ENCODE measurements at places on chromosomes 4 and X. TPM values are rescaled to one million over a fixed set of nuclear protein-coding genes. Genes with fewer than 3 reads are reported as not detected.
A peak's percentile ranks its signal among the peaks of the same experiment; 100 is the strongest.

Gene WDFY3
- total RNA-seq, result 38.2 TPM

GRCh38 chrX:9789555-9789954 lies 3.3 kb downstream of the SHROOM2 start:
- no peak overlapping the region for H3K27ac ChIP-seq
- DNase-seq, result no peak
- H3K36me3 ChIP-seq, result no peaks in the 10 kb centered on the region
- no peak overlapping the region for H3K4me3 ChIP-seq
- H3K4me1 ChIP-seq, result no peaks in the 10 kb centered on the region
- peaks cover 46% of the 10 kb centered on the region for H3K27me3 ChIP-seq

DNA sequence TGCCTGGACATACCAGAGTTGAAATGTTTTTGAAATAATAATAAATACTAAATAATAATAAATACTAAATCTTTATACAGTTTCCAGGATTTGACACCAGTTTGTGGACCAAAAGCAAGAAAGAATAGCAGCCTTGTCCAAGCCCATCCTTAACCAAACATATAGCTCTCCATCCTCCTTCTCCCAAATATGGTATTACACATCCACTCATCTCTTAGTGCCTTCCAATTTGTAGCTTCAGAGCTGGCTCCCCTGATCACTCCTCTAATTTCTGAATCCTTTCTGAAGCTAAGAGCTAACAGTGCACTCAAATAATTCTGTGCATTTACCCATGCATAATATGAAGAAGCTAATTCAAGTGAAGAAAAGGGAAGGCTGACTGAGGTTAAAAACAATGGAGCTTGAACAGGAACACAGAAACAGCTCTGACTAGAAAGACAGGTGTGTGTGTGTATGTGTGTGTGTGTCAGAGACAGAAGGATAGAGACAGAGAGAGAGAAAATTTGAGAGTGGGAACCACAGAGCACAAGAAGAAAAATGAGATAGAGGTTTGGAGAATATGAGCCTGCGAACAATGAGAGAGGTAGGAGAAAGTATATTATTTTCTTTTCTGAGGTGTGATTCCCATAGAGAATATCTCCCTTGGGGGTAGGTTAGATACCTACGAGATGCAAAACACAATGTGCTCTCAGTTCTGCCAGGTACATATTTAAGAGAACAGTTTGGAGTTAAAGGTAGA lies 123.5 kb downstream of the CAMK2D start:
- H3K36me3 ChIP-seq, result no peaks in the 10 kb centered on the region
- H3K27ac ChIP-seq, result peak overlapping the region; percentile 62
- H3K4me3 ChIP-seq, result no peak overlapping the region
- no peak for DNase-seq
- peaks cover 49% of the 10 kb centered on the region for H3K4me1 ChIP-seq
- H3K27me3 ChIP-seq, result no peaks in the 10 kb centered on the region

DNA sequence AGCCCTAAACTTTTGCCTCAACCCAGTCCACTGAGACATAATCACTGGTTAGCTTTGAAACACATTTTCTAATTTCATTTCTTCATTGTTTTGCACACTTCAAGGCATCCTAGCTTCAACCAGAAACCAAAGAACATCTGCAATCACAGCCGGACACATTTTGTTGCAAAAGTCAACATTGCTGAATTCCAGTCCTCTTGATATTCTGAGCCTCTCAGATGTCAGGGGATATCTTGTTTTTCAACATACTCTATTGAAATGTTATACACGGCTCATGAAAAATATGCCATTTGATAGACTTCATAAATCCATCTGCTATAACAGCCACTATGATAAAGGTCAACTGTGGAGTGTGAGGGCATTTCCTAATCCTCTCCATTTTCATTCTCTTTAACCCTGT lies 241.6 kb upstream of the PUDP start:
- no peaks in the 10 kb centered on the region for H3K4me1 ChIP-seq
- H3K27ac ChIP-seq, result no peak overlapping the region
- H3K36me3 ChIP-seq, result no peaks in the 10 kb centered on the region
- H3K4me3 ChIP-seq, result no peak overlapping the region

Gene ASMTL
- 13.4 TPM for total RNA-seq

DNA sequence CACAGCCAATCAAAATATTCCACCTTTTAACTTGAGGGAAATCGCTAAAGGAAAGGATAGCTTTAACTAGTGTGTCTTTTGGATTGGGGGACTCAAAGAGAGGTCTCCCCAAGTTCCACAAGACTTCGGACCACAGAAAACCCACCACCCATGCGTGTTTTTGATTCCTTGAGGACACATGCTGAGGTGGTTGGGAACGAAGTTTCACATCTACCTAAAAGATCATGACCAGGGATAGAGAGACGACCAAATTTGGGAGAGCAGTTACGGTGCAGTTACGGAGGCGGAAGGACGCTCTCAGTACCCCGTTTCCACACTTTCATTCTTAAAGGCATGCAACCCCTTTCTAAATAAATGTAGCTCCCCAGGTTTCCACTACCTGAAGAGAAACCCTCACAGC lies 1.1 kb downstream of the PCYT1B start:
- DNase-seq, result no peak
- H3K27ac ChIP-seq, result no peak overlapping the region
- no peaks in the 10 kb centered on the region for H3K27me3 ChIP-seq
- H3K4me3 ChIP-seq, result no peak overlapping the region

Gene CCNA2
- 0.39 TPM for total RNA-seq

Gene FDCSP
- total RNA-seq, result not detected

Gene PCDH18
- total RNA-seq, result 3.0 TPM

GRCh38 chr4:94833394-94833793 lies 75.6 kb downstream of the BMPR1B start:
- H3K27me3 ChIP-seq, result no peaks in the 10 kb centered on the region
- H3K4me3 ChIP-seq, result no peak overlapping the region
- H3K4me1 ChIP-seq, result no peaks in the 10 kb centered on the region
- no peak overlapping the region for H3K27ac ChIP-seq

Gene KLHL4
- total RNA-seq, result 1.1 TPM

DNA sequence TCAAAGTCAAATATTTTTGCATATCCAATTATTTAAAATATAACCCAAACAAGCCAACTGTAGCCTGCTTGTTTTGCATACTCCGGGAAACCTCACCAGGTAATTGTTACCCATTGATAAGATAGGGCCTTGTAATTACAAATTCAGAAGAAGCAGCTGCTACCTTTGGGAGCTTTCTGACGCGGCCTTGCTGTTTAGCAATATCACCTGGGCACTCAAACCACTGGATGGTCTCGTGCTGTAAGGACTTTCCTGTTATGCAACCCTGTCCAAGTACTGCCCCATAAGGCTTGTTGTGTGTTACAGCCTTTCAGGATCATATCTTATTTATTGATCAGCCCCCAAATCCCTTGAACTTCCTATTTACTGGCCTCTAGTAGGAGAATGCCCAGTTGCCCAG lies 52.1 kb downstream of the HS3ST1 start:
- H3K27ac ChIP-seq, result no peak overlapping the region
- no peaks in the 10 kb centered on the region for H3K36me3 ChIP-seq
- no peaks in the 10 kb centered on the region for H3K27me3 ChIP-seq

Gene RHOXF1
- total RNA-seq, result not detected

DNA sequence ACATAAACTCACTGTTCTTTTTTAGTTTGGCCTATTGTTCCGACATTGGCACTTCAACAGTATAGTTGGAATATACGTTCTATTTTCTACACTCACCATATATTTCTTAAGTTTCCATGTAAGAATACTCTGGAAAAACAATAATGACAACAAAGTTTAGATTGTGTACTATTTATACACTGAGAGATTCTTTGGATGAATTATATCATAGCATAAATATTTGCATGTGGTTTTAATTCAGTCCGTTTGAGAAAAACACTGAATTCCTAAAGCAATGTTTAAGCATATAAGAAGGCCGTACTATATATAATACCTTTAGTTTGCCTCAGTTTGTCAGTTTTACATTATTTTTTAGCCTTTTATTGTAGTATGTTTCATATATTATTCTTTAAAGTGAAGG lies 82.4 kb downstream of the RAP1GDS1 start:
- no peaks in the 10 kb centered on the region for H3K4me1 ChIP-seq
- no peak for DNase-seq
- H3K27me3 ChIP-seq, result no peaks in the 10 kb centered on the region
- H3K4me3 ChIP-seq, result no peak overlapping the region

DNA sequence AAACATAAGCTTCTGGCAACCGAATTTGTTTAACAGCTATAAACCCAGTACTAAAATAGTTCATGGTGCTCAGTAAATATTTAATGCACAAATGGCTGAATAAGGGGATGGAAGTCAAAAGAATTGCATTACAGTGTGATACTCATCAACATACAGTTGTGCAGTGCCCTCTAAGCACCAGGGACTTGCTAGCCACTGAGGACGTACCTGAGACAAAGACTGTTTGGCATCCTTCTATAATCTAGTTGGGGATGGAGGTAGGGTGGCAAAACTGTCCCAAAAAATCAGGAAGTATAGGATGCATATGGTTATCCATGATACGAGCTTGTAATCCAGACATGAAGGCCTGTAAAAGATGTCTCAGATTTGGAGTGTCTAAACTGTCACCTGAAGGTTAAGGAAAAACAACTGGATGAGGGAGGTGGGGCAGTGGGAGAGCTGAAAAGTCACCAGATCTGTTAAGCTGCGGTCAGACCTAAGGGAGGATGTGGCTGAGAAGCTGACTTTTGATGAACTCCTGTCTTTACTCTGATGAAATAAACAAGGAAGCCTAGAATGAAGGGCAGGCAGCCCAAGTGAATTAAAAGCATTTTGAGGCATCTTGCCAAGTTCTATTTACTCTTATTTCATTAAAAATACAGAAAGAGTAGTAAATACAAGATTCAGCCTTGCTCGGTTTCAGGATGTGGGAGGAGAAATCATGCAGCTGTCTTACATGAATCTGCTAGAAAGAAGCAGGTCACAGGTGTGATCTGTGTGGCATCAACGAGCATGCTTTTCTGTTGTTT lies 12.0 kb upstream of the CD38 start:
- H3K4me3 ChIP-seq, result no peak overlapping the region
- no peaks in the 10 kb centered on the region for H3K4me1 ChIP-seq
- H3K27me3 ChIP-seq, result no peaks in the 10 kb centered on the region
- DNase-seq, result no peak
- no peaks in the 10 kb centered on the region for H3K36me3 ChIP-seq

DNA sequence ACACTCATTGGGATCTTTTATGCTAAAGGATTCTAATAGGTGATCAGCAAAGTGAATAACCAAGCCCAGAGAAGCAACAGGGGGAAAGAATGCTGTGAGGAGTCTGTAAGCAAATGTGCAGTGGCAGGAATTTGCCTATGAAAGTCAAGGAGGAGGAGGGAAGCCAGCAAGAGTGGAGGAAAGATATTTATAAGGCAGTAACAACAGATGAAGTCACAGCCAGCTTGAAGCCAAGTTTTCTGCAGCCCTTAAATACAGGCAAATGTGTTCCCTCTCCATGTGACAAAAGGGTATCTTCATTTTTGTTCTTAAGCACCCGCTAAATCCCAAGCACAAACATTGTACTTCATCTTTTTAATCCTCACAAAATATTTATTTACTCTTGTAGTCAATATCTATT lies 275.0 kb upstream of the CLNK start:
- no peak overlapping the region for H3K27ac ChIP-seq
- H3K36me3 ChIP-seq, result no peaks in the 10 kb centered on the region
- no peak for DNase-seq

Gene ABLIM2
- total RNA-seq, result 629 TPM

Gene TEX13B
- total RNA-seq, result not detected

Measured in psoas muscle (tissue), 8 donors.